ENCODE measurements at places on chromosomes 12 and 14.

DNA sequence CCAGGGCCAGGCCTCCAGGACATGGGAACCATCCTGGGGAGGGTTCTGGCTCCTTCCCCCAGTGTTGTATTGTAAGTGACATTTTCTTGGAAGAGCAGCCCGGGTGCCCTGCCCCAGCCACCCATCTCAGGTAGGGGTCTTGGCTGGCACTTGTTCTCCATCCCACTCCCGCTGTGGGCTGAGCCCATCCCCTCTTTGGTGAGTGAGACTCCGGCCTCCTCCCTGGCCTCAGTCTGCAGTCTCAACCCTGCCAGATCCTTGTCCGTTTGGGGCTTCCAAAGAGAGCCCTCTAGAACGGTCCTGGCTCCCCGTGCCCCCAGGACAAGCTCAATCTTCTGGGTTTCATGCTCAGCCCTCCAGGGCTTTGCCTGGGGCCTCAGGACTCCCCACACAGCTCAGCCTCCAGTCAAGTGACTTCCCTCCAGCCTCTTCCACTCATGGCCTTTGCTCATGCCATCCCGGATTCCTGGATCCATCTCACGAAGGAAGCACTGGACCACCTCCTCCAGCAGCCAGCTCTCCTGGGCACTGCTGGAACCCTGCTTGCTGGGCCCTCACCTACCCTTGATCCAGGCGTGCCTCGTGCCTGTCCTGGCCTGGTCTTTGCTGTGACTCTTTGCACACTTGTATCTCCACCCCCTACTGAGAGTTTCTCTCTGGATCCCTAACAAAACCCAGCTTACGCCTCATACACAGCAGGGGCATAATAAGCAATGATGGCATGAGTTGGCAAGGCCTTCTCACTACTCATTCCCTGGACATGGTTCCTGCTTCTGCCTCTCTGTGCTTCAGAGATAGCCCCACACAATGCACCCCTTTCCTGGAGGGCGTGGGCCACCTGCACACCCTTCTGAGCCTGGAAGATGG, 297.4 kb upstream of the RTL1 start:
- no peak for DNase-seq

GRCh38 chr12:2417481-2418160, 364.8 kb downstream of the CACNA1C start:
- no peak for DNase-seq

- no peak for DNase-seq
Observed at GRCh38 chr12:20345866-20346265, 22.5 kb upstream of the PDE3A start.

GRCh38 chr14:70785556-70785955, 23.8 kb downstream of the MAP3K9 start:
- DNase-seq: no peak

DNA sequence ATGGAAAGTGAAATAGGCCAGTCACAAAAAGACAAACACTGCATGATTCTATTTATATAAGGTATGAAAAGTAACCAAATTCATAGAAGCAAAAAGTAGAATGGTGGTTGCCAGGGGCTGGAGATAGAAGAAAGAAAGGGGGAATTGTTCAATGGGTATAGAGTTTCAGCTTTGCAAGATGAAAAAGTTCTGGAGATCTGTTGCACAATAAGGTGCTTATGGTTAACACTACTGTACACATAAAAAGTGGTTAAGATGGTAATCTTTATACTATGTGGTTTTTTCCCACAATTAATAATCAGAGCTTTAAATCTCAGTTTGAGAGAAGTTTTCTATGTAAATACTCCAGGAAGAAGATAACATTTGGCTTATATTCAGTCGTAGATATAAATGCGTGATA, 73.4 kb downstream of the SLC38A4 start:
- DNase-seq: no peak

DNA sequence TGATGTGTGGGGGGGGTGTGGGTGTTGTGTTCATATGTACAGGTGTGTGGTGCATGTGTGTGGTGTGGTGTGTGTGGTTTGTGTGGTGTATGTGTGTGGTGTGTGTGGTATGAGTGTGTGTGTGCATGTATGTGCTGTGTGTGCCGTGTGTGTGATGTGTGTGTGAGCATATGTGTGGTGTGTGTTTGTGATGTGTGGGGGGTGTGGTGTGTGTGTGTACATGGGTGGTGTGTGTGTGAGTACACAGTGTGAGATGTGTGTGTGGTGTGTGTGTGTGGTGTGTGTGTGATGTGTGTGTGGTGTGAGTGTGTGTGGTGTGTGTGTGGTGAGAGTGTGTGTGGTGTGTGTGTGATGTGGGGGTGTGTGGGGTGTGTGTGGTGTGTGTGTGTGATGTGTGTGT, 24.5 kb upstream of the CMKLR1 start:
- DNase-seq: no peak

GRCh38 chr14:95548328-95548929, 13.6 kb downstream of the GLRX5 start:
- DNase-seq: no peak

GRCh38 chr12:6333029-6333428, 8.8 kb downstream of the TNFRSF1A start:
- DNase-seq: no peak

DNA sequence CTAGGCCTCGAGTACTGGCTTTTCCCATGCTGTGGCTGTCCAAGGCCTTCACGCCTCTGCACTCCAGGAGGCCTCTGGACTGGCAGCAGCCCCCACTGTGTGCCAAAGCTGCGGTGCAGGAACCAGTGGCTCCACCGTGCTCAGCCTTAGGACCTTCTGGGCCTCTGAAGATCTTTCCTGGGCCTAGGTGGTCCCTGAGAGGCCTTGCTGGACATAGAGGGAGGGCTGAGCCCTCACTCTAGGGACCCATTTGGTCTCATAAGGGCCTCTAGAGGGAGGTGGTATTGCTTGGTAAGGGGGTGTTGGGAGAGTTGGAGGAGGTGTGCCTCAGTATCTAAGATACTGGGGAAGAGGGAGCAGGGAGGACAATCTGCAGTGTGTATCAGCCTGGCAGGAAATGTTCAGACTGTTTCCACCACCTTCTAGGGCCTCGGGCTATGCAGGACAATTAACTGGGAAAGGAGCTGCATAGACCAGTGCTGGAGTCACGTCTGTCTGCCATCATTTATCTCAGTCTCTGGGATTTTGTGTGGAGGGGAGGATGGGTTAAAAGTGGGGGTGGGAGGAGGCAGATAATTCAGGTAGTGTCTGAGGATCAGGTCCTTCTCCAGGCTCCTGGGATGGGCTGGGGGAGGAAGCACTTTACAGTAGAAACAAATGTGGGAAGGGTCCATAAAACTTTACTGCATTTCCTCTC, 2.9 kb downstream of the HOXC5 start:
- no peak for DNase-seq

DNA sequence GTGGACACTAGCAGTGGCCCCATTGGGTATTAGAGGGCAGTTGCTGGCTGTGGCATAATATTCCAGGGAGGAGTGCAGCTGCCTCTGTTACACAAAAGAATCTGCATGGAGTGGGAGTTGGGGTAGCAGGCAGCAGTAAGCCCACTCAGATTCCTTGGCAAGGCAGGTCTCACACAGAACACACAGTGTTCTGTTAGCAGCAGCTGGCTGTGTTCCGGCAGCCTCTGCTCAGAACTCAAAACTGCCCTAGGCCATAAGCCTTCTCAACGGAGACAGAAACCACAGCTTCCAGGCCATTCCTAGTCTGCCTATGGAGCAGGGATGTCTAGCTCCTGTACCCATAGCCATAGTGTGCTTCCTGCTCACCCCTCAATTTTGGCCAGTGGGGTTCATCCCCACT, 1085.4 kb downstream of the SLC6A15 start:
- DNase-seq: no peak

DNA sequence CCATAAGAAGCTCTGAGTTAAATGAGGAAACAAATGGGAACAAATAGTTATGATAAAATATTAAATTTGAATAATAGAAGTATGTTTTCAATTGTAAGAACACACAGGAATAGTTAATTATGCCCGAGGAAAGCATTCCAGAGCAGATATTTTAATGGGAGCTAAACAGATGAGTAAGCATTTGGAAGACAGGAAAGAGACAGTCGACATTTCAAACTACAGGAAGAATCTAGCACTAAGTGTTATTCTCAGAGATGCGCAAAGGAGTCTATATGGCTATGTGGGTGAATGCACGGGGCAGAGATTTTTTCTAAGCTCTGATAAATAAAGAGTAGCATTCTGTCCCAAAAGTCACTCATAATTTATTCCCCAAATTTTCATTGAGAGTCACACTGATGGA, 64.5 kb upstream of the SSTR1 start:
- no peak for DNase-seq

DNA sequence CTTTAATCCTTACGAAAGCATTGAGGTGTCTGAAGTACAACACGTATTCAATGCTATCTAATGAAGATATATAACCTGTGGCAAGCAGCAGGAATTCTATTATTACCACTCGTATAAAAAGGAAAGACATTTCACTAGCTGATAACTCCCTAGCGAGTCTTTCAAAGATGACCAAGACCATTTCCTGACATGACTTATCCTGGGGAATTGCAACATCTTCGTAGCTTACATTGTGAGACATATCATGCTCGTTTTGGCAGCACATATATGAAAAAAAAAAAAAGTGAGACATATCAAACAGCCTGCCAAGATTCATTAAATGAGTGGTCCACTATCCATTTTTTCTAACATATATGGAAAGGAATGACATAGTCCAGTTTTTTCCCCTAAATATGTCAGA, 337.0 kb downstream of the FSCB start:
- no peak for DNase-seq

DNA sequence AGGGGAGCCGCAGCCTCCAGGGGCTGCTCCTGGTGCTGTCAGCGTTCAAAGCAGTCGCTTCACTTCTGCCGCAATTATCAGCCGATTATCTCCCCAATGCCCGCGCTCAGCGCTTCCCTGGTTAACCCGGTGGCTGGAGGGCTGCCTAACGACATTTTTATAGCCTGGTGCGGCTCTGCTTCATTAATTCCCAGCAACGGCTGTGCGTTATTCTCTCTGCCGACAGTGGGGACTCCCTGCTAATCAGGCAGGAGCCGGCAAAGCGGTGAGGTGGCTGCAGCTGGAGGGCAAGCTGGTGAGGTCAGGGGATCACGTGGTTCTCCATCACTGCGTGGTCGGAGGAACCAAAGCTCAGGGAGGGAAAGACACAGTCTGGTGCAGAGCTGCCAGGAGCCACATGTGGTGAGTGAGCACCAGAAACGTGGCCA, 62.9 kb downstream of the GLRX5 start:
- DNase-seq: no peak

DNA sequence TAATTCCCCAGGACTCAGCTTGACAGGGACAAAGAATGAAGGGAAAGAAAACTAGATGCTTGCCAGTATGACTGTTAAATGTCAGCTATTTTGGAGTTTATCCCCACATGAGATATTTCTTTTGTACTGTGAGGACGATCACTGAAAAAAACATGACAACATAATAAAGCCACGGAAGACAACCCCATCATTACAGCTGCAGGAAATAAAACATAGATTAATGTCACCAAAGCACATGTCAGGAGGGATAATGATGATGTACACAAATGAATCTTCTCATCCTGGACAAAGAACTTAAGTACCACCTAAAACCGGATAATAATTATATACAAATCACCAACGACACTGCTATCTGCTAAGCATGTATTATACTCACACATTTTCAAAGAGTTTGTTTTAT, 84.6 kb upstream of the GRIP1 start:
- no peak for DNase-seq

DNA sequence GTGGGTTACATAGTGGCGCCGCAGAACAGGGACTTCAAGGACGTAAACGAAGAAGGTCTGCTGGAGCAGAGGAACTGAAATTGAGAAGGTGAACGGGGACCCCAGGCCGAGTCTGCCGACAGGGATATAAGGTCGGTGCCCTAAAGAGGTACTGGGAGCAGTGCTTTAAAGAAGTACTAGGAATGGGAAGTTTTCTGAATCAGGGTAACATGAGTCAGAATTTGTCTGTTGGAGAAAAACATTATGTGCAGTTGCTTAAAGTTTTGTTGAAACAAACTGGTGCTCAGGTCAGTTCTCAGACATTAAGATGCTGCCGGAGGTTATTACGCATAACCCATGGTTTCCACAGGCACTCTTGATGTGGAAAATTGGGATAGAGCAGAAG, 14.8 kb upstream of the SLC10A1 start:
- no peak for DNase-seq

GRCh38 chr12:125434936-125435443, 369.8 kb downstream of the AACS start:
- DNase-seq: no peak
